NCI-H2081 (cell line): ENCODE measurements at places on chromosomes 7 and 10.

DNA sequence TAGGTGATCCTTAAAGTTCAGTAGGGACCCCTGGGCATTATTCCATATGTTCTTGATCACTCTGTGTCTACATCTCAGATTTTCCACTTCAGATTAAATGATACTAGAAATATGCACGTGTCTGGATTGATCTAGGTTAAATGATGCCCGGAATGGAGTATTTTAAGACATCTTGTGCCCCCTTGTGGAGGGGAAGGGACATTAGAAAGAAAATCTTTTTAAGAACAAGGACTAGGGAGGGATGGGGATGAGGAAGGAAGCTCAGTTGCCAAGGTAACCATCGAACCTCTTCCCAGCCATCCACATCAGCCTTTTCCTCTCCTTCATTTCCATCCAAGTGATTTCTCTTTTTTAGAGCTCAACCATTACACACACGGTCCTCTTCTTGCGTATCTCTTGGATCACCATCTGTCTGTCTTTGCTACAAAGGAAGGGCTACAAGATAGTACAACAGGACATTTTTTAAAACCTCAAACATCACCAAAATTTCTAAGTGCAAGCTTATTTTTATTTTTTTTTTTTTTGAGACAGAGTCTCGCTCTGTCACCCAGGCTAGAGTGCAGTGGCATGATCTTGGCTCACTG is 40.5 kb downstream of the PRSS2 start:
- peak; percentile 65 for DNase-seq

GRCh38 chr7:104852386-104852785 is 161.6 kb upstream of the KMT2E start:
- DNase-seq = no peak

- no peak for DNase-seq
Measured at GRCh38 chr10:14858338-14858960, 20.2 kb upstream of the SUV39H2 start.

DNA sequence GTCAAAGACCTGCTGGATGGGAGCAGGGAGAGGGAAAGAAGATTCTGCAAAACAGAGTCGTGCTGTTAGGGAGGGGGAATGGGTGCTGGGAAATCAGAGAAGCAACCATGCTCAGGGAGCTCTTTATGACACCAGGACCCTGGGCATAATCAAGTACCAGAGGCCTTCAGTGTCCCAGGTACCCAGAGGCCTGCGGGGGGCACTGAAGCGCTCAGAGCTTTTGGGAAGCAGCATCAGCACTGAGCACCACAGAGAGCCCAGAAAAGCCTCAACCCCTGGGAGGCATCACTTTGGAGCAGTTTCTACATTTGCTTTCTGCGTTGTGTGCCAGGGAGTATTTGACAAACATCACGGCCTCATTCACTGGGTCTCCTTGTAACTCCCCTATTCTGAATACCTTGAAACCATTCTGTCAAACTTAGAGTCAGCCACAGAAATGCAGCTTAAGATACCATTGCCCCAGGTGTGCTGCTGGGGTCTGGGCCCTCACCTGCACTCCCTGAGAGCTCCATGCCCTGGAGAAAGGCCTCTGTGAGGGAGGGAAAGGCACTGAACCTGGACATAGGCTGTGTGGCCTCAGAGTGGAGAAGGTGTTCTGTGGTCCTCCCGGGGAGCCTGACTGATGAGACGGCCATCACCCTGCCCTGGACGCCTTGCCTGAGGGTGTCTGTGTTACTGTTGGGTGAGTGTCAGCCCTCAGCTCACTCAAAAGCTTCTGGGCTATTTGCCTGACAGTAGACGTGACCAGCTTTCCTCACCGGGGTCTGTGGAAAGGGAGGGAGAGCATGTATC is 37.1 kb downstream of the CXCL12 start:
- DNase-seq = no peak

GRCh38 chr7:4709187-4709586 is 27.1 kb downstream of the FOXK1 start:
- no peak for DNase-seq

GRCh38 chr10:59585046-59585700 is 124.5 kb downstream of the SLC16A9 start:
- DNase-seq = peak; percentile 30

GRCh38 chr10:110501142-110501937 is 3.6 kb downstream of the DUSP5 start:
- DNase-seq = no peak

GRCh38 chr10:121771966-121772365 is 155.9 kb downstream of the ATE1 start:
- no peak for DNase-seq

GRCh38 chr7:85186083-85186520 is 754 bp downstream of the SEMA3D start:
- DNase-seq = peak; percentile 47

- no peak for DNase-seq
Measured at GRCh38 chr7:95018021-95018420, 110.6 kb downstream of the PPP1R9A start.

DNA sequence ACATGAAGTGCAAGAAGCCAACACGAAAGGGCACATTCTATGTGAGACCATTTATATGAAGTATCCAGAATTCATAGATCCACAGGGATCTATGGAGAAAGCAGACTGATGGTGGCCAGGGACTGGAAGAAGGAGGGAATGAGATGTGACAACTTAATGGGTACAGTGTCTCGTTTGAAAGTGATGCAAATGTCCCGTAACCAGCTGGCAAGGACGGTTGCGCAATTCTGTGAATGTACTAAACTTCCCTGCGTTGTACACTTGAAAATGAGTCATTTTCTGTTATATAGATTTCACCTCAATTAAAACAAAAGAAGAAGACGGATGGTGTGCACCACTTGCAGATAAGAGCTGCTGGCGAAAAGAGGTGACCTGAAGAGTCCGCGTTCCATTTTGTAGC is 861.1 kb downstream of the TYW1 start:
- no peak for DNase-seq

DNA sequence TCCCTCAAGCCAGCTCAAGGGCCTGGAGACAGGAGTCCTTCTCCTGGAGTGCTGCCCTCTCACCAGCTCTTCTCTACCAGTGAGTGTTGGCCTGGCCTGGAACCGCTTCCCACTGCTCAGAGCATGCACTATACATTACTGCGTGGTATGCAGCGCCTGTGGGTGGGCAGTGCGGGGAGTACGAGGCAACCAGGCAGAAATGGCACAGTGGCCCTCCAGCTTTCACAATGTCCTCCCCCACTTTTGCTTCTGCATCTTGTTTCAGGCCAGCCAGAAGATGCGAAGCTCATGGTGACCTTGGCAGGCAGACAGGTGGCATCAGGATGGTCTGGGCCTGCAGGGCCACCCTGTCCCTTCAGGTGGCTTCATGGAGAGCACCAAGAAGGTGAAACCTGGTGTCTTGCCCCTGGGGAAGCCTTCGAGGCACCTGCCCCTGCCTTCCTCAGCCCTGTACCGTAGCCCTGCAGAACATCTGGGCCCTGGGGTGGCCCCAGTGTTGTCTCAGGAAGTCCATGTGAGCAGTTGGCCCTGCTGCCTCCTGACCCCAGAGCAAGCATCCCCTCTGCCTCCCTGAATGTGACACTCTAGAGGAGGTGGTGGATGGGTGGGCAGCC is 35.8 kb downstream of the RASGEF1A start:
- DNase-seq = no peak

- no peak for DNase-seq
Measured at GRCh38 chr10:59093461-59093860, 83.0 kb upstream of the PHYHIPL start.

DNA sequence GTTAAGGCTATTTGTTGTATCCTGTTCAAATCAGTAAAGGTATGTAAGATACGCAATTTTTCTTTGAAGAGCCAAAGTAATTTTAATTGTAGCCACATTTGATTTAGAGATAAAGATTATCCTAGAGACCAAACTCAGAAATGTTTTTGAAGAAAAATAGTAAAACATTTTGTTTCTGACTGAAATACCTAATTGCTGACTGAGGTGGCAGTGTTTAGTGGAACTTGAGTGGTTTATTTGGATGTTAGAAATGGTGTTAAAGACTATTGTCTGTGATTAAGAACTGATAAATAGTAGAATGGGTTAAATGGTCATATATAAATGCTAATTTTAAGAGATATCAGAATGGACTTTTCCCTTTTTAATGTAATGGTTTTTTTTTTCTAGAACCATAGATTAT is 15.3 kb downstream of the EDRF1 start:
- DNase-seq = no peak

GRCh38 chr7:45715471-45716352 is 141.5 kb downstream of the ADCY1 start:
- no peak for DNase-seq

GRCh38 chr10:63611078-63611477 is 89.9 kb downstream of the REEP3 start:
- no peak for DNase-seq

DNA sequence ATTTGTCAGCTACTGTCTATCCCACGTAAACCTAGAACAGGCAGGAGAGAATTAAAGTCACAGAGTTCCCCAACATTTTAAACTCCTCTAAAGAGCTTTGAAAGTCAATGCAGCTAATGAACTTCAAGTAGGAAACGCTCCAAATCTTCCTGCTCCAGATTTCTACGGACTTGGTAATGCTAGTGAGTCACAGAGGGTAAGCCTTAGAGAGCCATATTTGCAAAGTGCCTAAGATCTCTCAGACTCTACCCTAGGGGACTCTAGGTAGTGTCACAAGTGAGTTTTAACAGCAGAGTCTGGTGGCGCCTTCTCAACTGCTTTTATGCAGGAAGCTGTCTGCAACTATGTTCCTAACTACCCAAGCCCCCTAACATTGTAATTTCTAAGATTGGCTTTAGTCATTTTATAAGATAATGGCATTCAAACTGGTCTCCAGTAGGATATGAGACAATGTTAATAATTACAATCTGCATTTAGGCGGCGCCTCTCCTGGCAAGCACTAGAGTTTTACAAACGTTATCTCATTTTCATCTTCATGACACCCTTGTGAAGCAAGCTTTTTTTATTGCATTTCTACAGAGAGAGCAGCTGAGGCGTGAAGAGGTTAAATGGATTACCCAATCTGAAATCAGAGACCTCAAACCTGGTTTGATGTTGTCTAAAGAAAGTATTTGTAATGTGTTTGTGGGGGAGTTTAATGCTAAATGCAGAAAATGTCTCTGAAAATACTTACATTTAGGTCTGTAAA is 22.0 kb upstream of the FZD1 start:
- DNase-seq = no peak

- no peak for DNase-seq
Measured at GRCh38 chr7:49596701-49597491, 176.5 kb upstream of the VWC2 start.

- DNase-seq = peak; percentile 52
Measured at GRCh38 chr7:135342887-135343286, 109.2 kb downstream of the STRA8 start.

DNA sequence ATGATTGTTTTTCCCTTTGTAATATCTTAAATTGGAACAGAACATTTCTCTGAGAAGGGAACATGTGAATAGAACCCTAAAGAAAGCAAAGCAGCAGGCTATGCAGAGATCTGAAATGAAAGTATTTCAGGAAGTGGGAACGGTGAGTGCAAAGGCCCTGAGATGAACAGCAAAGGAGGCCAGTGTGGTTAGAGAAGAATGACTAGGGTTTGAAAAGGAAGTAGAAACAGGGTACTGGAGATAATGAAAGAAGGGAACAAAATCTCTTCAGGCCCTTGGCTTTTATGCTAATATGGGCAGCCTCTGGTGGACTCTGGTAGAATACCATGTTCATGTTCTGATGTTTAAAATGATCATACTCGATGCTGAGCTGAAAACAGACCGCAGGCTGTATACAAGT is 22.2 kb downstream of the ARHGAP21 start:
- no peak for DNase-seq

DNA sequence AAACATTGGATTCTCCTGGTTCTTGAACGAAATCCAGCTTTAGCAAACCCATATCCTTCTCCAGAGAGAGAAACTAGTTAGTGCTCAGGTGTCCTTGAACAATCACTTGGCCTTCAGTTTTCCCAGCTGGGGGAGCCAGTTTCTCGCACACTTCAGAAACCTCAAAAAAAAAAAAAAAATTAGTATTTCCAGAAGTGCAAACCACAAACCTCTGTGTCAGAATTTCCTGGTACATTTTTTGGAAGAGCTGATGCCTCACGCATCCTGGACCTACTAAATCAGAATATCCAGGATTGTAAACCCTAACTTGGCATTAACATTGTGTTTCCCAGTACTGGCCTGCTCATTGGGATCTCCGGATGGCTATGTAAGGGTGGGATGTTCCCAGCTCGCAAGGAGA is 143.4 kb upstream of the EGR2 start:
- DNase-seq = no peak

GRCh38 chr7:27995228-27995627 is 185.4 kb downstream of the JAZF1 start:
- DNase-seq = no peak

GRCh38 chr7:141663081-141663849 is 38.7 kb downstream of the DENND11 start:
- no peak for DNase-seq

- no peak for DNase-seq
Measured at GRCh38 chr7:128374041-128374440, 12.6 kb upstream of the PRRT4 start.

- no peak for DNase-seq
Measured at GRCh38 chr7:5477126-5477525, 53.5 kb upstream of the TNRC18 start.

GRCh38 chr10:104921763-104922162 is 280.7 kb downstream of the SORCS3 start:
- DNase-seq = no peak

DNA sequence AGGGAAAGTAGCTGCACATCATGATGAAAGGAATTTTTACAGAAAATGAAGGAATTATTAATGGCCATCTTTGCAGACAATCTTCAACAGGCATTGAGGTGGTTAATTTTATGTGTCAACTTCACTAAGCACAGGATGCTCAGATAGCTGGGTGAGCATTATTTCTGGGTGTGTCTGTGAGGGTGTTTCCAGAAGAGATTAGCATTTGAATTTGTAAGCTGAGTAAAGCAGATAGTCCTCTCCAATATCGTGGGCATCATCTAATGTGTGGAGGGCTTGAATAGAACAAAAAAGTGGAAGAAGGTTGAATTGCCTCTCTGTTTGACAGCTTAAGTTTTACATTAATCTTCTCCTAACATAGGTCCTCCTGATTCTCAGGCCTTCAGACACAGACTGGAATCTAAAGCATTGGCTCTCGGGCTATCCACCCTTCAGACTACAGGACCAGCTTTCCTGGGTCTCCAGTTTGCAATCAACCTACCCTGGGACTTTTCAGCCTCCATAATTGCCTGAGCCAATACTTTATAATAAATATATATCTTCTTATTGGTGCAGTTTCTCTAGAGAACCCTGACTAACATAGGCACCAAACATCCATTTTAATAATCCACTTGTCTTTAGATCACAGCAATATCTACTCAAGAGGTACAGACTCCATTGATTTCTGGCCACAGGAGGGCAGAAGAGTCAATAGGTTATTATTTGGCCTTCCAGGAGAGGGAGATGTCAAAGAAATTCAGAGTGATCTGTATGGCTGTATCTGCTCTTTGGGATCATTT is 10.5 kb upstream of the CRPPA start:
- DNase-seq = peak; percentile 21

DNA sequence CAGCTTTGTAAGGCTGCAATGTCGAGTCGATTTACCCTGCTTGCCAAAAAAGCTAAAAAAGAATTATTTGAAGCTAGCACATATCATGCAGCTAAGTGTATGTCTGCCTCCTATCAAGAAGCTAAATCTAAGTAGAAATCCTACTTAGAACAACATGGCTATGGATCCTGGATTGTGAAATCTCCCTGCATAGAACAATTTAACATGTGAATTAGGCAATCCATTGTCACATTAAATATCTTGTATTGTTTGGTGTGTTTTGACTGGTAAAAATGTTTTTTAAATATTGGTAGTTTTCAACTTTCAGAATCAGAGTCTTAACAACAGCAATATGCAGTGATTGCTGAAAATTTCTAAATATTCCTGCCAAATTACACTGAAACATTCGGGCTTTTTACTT is 73.3 kb downstream of the SKIDA1 start:
- DNase-seq = no peak
